Placental epithelial cell (primary cell): ENCODE measurements at places on chromosomes 12 and 14. TPM values are rescaled to one million over a fixed set of nuclear protein-coding genes. Genes with fewer than 3 reads are reported as not detected.

Gene PFDN5
- total RNA-seq = 210 and 446 TPM in 2 replicates

Gene C14orf132
- 0.11 and 0.79 TPM in 2 replicates for total RNA-seq

Gene FOXG1
- under 0.01 TPM in 1 of 2 replicates, not detected in the other for total RNA-seq

Gene TWF1
- 47.9 and 146 TPM in 2 replicates for total RNA-seq

Gene DHRS2
- 82.9 and 146 TPM in 2 replicates for total RNA-seq
